ENCODE measurements at places on chromosomes 1 and 21. TPM values are rescaled to one million over a fixed set of nuclear protein-coding genes. Genes with fewer than 3 reads are reported as not detected.

- DNase-seq: peak; percentile 36
Measured at GRCh38 chr1:77514921-77515776, 167.3 kb downstream of the ZZZ3 start.

DNA sequence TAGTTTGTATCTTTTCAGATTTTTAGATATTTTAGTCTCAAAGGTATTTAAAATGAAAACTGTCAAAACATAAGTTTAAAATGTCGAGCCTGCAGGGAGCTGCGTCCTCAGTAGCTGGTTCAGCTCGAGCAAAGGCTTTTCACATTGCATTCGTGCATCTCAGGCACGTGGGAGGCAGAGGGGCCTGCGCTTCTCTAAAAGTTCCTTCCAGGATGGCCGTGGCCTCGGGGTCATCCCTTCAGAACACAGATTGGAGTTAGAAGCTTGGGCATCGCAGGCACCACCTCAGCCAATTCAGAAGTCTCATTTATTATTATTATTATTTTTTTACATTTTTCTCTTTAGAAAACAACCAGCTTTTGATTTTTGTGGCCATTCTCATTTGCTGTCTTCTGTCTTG, 66.9 kb upstream of the DIP2A start:
- no peak for DNase-seq

DNA sequence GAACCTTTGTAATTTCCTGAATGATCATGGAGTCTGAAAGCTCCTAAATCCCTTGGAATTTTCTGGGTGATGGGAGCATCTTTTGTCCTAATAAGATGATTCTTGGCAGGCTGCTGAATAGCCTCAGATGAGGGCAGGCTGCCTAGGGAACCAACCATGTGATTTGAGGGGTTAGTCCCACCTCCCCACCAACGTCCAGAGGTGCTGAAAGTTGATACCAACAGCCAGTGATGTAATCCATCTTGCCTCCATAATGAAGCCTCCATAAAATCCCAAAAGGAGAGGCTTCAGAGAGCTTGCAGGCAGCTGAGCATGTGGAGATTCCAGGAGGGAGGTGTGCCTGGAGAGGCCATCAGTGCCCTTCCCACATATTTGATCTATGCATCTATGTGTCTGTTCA, 43.7 kb downstream of the GTF2B start:
- DNase-seq: no peak

DNA sequence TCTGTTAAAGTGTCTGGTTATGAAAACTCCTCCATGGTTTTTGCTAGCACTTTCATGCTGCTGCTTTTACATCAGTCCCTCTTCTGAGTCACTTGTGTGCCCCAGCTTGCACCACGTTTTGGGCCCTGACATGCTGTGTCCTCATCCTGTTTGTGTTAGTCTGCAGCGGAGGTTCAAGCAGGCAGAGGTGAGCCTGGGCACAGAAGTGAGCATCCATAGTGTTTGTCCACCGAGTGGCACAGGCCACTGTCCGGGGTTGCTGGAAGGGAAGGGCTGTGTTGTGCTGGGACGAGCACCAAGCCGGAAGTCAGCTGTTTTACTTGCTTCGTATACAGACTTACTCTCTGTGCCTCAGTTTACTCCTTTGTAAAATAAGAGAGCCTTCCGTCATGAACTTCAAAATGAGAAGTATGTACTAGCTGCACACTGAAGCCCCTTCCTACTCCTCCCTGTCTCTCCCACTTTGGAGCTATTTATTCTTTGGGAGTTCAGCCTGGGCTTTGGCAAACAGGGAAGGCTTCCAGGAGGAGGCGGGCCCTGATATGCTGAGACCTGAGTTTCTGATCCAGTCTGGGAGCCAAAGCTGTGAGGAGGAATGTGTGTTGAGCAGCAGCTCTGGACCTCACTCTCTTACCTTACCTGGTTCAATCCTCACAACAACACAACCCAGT, 10.7 kb upstream of the LAPTM5 start:
- DNase-seq: no peak

Gene C1orf146
- not detected for total RNA-seq

Gene RGS8
- total RNA-seq: not detected
